ENCODE measurements at places on chromosomes 16 and 17. TPM values are rescaled to one million over a fixed set of nuclear protein-coding genes. Genes with fewer than 3 reads are reported as not detected.

DNA sequence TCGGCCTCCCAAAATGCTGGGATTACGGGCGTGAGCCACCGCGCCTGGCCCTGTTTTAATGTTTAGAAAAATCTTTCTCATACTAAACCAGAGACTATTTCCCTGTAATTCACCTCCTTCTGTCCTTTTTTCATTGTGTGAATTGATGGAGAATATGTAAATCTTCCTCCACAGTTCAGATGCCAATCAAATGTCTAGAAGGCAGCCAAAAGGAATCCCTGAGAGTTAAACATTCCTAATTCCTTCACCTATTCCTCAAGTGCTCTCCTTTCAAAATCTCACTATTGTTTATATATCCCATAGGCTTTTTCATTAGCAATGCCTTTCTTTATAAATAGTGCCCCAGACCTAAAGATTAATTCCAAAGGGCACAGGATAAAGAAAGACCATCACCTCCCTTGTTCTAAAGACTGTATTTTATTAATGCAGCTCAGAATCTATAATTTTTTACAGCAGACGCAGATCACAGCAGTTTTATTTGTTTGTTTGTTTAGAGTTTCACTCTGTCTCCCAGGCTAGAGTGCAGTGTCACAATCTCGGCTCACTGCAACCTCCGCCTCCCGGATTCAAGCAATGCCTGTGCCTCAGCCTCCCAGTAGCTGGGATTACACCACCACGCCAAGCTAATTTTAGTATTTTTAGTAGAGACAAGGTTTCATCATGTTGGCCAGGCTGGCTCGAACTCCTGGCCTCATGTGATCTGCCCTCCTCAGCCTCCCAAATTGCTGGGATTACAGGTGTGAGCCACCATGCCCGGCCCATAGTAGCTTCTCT is 30.5 kb downstream of the COPZ2 start:
- no peaks in the 10 kb centered on the region for H3K27me3 ChIP-seq
- H3K27ac ChIP-seq, result no peak overlapping the region
- peaks cover 34% of the 10 kb centered on the region for H3K4me1 ChIP-seq
- H3K4me3 ChIP-seq, result no peak overlapping the region
- no peaks in the 10 kb centered on the region for H3K36me3 ChIP-seq
- DNase-seq, result peak; percentile 24

- no peaks in the 10 kb centered on the region for H3K36me3 ChIP-seq
- no peak overlapping the region for H3K4me3 ChIP-seq
- no peak for DNase-seq
- H3K27ac ChIP-seq, result no peak overlapping the region
Measured at GRCh38 chr16:52367821-52368220, 179.1 kb downstream of the TOX3 start.

The KRTAP2-1 gene
- not detected for total RNA-seq

DNA sequence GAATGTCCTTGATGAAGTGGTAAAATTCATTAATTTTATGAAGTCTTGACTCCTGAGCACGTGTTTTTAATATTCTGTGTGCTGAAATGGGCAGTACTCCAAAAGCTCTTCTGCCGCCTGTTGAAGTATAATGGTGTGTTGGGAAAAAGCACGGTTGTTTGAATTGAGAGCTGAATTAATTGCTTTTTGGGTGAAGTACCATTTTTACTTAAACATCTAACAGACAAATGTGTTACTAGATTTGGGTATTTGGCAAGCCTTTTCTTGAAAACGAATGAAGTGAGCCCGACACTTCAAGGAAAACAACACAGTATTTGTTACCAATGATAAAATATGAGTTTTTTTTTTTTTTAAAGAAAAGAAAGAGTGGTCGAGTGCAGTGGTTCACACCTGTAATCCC is 22.5 kb downstream of the WWP2 start:
- DNase-seq, result no peak
- H3K36me3 ChIP-seq, result peaks cover 48% of the 10 kb centered on the region
- no peak overlapping the region for H3K4me3 ChIP-seq
- no peak overlapping the region for H3K27ac ChIP-seq
- no peaks in the 10 kb centered on the region for H3K27me3 ChIP-seq
- no peaks in the 10 kb centered on the region for H3K4me1 ChIP-seq

DNA sequence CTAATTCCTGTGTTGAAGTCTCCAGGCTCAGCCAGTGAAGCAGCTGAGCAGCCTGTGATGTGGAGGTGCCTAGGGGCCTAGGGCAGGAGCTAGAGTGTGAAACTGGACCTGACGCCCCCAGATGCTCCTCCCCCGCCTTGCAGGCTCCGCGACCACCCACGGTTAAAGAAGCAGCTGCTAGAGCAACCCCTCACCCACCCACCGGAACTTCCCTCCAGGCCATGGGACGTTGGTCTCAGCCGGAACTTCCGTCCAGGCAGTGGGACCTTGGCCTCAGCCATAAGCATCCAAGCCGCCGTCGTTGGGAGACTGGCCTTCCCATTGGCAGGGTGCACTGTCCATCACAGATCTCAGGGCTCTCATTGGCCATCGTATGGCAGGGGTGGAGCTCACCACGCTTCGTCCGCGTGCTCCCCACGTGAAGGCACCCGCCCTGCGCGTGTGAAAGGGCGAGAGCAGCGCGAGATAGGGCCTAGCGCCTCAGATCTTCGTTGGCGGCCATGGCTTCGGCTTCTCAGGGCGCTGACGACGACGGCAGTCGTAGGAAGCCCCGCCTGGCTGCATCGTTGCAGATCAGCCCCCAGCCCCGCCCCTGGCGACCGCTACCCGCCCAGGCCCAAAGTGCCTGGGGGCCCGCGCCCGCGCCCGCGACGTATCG is at the start of gene ADAD2:
Gene ADAD2 (plus strand): TSS at position 427 of the 658 bp plus-strand sequence. CDS start 74 bp downstream, at position 501.
- H3K27ac ChIP-seq, result no peak within 1 kb of the TSS
- H3K4me1 ChIP-seq, result peaks cover 8% of the 10 kb centered on the region
- no peak within 1 kb of the TSS for H3K4me3 ChIP-seq

The MPO gene
- 54.0 TPM for total RNA-seq

The MMP2 gene
- total RNA-seq, result 126 TPM

DNA sequence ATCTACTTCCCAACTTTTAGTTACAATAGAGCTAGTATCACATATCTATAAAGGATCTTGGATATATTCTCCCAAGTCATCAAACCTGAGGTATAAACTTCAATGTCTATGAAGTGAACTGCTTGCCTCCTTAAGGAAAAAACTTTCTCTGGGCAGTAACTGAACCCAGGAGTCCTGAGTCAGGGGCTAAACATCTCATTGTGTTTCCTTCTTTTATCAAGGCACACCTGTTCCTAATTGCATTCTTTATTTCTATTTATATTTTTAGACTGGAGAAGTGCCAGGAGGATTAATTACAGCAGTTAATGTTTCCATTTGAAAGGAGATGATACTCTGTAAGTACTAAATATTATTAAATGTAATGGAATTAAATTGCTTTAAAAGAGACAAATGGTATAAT is 98.6 kb downstream of the CDH8 start:
- no peak overlapping the region for H3K27ac ChIP-seq
- no peaks in the 10 kb centered on the region for H3K4me1 ChIP-seq
- DNase-seq, result no peak
- H3K36me3 ChIP-seq, result no peaks in the 10 kb centered on the region
- no peaks in the 10 kb centered on the region for H3K27me3 ChIP-seq

The PABPN1L gene
- total RNA-seq, result not detected

DNA sequence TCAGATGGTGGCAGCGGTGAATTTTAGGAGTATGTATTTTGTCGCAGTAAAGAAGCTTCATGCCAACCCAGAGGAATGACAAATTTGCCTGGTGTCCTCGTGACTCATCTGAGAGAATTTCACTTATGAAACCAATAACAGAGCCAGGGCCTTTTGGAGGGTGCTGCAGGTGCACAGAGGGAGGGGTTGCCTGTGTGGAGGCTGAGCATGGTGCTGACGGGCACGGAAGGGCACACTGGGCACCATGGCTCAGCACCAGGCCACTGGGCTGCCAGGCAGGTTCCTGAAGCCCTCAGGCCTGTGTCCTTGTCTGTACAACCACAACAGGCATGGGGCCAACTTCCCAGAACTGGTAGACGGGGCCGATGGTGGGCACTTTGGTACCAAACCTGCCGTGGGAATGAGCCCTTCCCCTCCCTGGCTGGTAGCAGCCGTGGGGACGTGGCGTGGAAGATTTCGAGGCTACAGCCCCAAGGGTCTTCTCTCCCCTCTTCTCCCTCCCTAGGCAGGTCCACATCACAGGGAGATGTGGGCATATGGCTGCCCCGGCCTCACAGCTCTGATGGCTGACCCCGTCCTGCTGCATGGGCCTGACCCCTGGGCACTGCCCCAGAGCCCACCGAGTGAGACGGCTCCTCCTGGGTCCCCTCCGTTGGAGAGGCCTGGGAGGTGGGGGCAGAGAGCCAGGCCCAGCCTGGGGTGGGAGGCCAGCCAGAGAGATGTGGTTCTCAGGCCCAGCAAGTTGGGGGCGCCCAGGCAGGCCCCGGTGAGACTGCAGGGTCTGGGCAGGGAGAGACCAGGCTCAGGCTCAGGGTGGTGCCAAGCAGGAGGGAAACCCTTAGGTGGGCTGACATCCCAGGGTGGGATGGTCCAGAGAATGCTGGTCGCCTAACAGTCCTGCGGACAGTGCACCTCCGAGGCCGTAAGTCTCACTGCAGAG is 30.2 kb upstream of the ZNF469 start:
- no peak overlapping the region for H3K4me3 ChIP-seq
- no peaks in the 10 kb centered on the region for H3K4me1 ChIP-seq
- peak; percentile 64 for DNase-seq
- H3K27me3 ChIP-seq, result no peaks in the 10 kb centered on the region
- no peak overlapping the region for H3K27ac ChIP-seq
- no peaks in the 10 kb centered on the region for H3K36me3 ChIP-seq

The SYNGR3 gene
- total RNA-seq, result 3.3 TPM

DNA sequence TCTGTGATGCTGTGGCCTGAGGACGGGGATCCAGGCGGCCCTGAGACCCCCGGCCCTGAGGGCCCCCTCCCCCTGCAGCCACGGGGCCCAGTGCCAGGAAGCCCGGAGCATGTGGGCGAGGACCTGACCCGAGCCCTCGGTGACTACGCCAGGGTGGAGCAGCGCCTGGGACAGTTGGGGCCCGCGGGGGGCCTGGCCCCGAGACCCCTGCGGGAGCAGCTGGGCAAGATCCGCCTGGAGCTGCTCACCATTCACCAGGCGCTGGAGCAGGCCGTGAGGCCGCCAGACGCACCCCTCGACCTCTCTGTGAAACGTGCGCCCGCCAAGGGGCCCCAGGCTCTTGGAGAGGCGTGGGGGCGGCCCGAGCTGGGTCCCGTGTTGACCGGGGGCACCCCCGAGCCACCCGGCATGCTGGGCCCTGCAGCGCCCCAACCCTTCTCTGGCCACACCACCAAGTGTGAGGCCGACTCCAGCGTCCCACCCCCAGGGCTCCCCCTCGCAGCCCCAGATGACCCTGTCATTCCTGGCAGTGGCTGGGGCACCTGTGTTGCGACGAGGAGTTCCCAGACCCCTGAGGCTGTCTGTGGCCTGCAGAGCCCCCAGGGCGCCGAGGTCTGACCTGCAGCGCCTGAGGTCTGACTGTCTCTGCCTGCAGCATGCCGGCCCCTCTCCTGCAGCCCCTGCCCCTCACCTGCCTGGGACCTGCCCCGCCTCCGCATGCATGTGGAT is 2.0 kb upstream of the NHLRC4 start:
- H3K4me3 ChIP-seq, result no peak overlapping the region
- DNase-seq, result no peak

GRCh38 chr17:72901083-72901482 is 191.4 kb downstream of the SLC39A11 start:
- no peak overlapping the region for H3K27ac ChIP-seq
- DNase-seq, result no peak
- no peak overlapping the region for H3K4me3 ChIP-seq
- H3K36me3 ChIP-seq, result no peaks in the 10 kb centered on the region

The SPATA32 gene
- not detected for total RNA-seq

- H3K4me3 ChIP-seq, result no peak overlapping the region
- H3K4me1 ChIP-seq, result no peaks in the 10 kb centered on the region
- no peaks in the 10 kb centered on the region for H3K36me3 ChIP-seq
- no peaks in the 10 kb centered on the region for H3K27me3 ChIP-seq
Measured at GRCh38 chr16:9932919-9933653, 249.1 kb downstream of the GRIN2A start.

The MSRB1 gene
- total RNA-seq, result 32.9 TPM

GRCh38 chr16:14003074-14003570 is 68.0 kb upstream of the MRTFB start:
- H3K36me3 ChIP-seq, result no peaks in the 10 kb centered on the region
- peaks cover 2% of the 10 kb centered on the region for H3K4me1 ChIP-seq
- H3K4me3 ChIP-seq, result peak overlapping the region; percentile 5
- peak; percentile 72 for DNase-seq
- no peak overlapping the region for H3K27ac ChIP-seq
- no peaks in the 10 kb centered on the region for H3K27me3 ChIP-seq

The REXO5 gene
- total RNA-seq, result 2.8 TPM

The CASKIN1 gene
- total RNA-seq, result not detected

- DNase-seq, result peak; percentile 81
- peaks cover 9% of the 10 kb centered on the region for H3K36me3 ChIP-seq
- H3K27ac ChIP-seq, result peak overlapping the region; percentile 77
- H3K27me3 ChIP-seq, result no peaks in the 10 kb centered on the region
- H3K4me1 ChIP-seq, result peaks cover 9% of the 10 kb centered on the region
- no peak overlapping the region for H3K4me3 ChIP-seq
Measured at GRCh38 chr16:72013888-72014581, 5.5 kb downstream of the DHODH start.

DNA sequence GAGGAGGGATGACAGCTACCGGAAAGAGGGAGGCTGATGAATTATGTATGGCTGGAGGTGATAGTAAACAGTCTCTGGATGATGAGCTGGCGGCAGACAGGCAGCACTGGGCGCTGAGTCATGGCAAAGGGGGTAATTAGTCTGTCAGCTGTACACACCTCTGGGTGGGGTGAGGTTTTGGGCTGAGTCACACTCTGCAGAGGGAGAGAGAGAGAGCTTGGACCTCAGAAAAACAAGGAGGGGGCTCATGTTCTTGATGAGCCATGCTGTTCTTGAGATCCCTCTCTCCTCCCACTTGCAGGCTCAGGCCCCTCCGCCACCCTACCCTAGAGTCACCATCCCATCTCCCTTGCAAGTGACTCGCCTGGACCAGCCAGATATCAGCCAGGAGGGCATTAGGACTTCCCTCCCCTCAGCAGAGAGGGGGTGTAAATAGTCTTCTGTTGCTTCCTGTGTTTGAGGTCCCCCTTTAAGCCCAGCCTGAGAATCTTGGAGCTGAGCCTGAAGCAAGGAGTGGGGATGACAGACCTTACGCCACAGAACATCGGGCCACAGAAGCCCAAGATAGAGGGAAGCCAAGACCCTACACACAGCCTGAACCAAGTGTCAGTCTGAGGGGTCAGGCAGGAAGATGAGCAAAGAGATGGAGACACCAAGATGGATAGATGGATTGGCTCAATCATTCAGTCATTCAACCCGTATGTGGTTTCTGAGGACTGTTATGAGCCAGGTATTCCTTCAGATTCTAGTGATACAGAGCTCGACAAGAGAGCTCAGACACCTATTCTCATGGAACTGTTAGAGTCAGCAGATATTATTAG is 383.2 kb upstream of the CCL2 start:
- H3K27me3 ChIP-seq, result no peaks in the 10 kb centered on the region
- H3K4me3 ChIP-seq, result no peak overlapping the region
- H3K36me3 ChIP-seq, result no peaks in the 10 kb centered on the region
- no peak overlapping the region for H3K27ac ChIP-seq
- H3K4me1 ChIP-seq, result no peaks in the 10 kb centered on the region
